ENCODE measurements at places on chromosomes 6 and 20.

GRCh38 chr6:133637874-133638273 is 251.0 kb upstream of the TCF21 start:
- no peak for DNase-seq

DNA sequence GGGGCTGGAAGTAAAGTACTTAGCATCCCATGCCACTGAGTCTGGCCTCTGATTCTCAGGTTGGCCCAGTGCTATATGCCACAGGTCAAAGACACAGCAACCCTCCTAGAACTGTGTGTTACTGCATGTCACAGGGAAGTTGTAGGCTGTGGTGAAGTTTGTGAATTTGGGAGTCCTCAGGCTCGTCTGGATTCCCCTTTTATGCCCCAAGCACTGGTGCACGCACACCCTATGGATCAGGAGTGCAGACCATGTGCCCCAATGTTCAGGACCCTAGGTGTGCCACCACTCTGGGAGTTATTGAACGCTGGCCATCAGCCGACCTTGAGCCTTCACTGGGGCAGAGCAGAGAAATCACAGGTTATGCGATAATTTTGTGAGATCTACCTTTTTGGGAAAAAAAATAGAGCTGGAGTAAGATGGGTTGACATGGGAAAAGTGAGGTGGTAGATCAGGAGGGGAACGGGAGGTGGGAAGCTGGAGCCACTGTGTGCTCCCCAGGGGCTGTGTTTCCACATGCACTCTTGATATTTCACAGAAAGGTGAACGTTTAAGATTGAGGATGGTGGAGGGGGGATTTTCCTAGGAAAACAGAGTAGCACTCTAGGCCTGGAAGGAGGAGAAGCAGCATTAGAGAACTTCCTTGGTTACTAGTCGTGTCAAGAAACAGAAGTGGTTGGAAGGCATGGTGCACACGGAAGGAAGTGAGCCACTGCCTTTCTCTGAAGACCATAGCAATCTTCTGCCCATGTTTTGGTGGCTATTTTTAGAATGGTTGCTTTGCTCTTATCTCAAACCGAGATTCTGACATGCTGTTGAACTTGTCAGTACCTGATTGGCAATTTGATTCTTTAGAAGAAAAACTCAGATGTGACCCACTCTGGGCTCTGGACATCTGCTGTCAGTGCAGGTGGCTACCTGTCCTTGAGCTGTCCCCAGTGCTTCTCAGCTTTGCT is 44.1 kb downstream of the DUSP22 start:
- no peak for DNase-seq

DNA sequence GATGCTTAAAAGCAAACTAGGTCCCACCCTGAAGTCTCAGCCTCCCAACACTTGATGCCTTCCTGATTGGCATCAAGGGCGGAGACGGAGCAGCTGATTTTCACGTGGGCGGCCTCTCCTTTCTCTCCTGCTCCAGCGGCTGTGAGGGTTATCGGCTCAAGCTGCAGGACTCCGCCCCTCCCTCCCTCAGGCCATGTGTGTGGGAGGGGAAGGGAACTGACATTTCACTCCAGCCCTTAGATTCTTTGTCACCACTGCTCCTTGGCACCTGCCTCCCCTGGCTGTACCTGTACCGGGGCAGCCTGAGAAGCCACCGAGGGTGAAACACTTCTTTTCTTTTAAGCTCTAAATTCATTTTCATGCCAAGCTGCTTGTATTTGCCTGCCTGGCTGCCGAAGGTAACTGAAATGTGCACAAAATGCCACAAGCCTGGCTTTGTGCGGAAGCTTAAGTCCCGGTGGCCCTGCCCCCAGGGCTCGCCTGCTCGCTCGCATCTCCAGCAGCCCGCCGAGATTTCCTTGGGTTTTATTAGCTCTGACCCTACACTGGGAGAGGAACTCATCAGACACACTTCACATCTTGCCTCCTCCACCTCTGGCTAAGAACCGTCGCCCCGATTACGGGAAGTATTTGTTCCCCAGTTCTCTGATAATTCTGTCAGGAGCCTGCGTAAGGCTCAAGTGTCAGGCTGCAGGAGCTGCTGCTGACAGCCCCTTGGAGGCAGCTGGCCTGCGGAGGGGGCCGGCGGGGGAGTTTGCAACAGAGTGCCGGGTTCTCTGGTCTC is 9.6 kb upstream of the CPNE5 start:
- DNase-seq: no peak

DNA sequence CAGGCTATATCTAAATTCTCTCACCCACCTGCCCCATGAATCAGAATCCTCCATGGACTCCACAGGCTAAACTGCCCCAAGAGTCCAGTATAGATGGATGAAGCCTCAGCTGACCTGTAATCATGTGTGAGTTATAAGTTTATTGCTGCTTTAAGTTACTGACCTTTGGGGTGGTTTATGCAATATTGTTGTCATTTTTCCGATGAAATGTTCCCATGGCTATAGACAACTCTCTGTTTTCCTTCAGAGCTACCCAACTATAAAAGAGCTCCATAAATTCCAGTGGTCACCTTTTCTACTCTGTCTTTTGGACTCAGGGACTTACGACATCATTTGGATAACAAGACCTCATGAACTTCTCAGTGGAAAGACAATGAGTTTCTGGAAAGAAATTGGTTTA is 212.1 kb downstream of the BMP2 start:
- DNase-seq: no peak

GRCh38 chr6:5300206-5300764 is 39.0 kb downstream of the FARS2 start:
- DNase-seq: no peak

DNA sequence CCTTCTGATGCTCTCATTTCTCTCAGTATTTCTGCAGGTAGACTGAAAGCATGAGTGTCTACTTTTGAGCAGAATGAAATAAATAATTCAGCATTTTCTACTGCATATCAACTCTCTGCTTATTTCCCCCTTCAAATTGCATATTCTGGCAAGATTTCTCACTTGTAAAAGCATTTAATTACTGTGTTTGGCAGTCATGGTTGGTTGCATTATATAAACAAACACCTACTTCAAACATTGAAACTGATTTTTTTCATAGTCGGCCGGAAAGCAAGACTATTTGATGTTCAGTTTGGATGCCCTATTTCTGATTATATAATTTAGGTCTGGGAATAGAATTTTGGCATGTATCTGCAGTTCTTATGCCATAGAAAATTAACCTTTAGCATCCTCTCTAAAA is 73.1 kb downstream of the PLEKHG1 start:
- DNase-seq: no peak

DNA sequence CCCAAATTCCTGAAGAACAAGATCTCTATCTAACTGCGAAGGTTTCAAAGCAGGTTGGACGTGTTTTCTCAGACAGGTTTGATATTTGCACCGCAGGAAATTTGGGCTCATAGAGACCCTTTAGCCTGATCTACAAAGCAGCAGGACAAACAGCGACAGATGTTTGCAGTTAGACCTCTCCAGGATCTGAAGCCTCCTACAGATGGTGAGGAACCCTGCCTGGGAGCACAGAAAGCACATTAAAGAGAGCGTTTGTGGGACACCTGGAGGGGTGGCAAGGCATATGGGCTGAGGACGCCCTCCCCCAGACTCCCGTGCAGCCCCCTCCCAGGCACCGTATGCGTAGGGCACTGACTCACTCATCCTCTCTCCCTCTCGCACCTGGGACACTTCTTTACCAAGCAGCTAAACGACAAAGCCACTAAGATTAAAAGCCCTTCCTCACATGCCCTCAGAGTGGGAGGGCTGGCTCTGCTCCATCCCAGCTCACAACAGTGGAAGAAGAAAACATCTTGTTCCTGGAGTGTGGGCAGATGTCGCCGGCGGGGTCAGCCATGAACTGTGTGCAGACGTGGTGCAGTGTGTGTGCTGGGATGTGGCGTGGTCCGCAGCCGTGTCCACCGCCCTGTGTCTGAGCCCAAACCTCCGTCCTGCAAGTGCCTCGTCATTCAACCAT is 249.7 kb upstream of the AFDN start:
- DNase-seq: no peak

DNA sequence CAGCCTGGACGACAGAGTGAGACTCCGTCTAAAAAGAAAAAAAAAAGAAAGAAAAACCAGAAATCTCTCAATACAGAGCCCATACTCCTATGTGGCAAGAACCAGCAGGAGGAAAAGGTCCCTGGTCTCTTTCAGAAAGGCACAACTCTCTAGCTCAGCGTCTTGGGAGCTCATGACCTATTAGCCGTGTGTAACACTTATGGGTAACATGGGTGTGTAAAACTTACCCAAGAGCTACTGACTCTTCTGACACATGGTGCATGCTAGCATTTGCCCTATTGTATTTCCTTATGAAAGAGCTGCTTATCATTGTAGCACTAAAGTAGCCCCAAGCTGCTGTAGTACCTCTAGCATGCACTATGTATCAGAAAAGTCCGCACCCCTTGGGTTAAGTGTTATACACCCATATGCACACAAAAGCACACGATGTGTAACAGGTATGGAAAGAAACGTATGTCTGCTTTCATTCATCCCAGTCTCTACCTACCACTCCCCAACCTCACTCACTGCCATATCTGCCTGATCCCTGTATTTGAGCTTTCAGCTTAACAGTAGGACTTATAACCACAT is 85.4 kb downstream of the ZMYND8 start:
- DNase-seq: no peak

DNA sequence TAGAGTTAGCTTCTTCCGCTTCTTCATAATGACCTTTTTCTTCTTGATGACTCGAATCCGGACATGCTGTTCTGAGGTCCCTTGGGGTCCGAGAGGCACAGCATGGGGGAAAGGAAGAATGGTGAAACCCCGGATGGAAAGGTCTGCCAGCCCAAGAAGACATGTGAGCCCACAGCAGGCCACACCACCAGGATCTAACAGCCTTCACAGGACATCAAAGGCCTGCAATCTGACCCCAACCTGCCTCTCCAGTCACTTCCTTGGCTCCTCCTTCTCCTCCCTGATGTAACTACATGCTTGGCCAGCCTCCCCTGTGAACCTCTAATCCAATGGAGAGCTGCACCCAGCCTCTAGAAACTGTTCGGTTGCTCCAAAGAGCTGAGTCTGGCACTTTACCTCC is 1.6 kb downstream of the CPXM1 start:
- peak; percentile 14 for DNase-seq

DNA sequence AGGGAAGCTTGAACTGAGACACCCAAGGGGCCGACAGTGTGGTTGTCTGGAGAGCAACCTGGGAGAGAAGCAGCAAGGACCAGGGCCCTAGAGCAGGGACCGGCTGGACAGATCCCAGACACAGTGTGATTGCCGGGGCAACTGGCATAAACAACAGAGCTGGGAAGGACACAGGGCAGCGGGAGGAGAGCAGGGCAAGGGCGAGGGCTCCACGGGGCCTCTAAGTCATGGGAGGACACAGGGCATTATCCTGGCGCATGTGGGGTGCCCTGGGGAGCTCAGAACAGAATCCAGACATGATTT is 31.1 kb upstream of the CCR6 start:
- DNase-seq: no peak

- no peak for DNase-seq
Measured at GRCh38 chr6:5840734-5841390, 165.9 kb downstream of the NRN1 start.

DNA sequence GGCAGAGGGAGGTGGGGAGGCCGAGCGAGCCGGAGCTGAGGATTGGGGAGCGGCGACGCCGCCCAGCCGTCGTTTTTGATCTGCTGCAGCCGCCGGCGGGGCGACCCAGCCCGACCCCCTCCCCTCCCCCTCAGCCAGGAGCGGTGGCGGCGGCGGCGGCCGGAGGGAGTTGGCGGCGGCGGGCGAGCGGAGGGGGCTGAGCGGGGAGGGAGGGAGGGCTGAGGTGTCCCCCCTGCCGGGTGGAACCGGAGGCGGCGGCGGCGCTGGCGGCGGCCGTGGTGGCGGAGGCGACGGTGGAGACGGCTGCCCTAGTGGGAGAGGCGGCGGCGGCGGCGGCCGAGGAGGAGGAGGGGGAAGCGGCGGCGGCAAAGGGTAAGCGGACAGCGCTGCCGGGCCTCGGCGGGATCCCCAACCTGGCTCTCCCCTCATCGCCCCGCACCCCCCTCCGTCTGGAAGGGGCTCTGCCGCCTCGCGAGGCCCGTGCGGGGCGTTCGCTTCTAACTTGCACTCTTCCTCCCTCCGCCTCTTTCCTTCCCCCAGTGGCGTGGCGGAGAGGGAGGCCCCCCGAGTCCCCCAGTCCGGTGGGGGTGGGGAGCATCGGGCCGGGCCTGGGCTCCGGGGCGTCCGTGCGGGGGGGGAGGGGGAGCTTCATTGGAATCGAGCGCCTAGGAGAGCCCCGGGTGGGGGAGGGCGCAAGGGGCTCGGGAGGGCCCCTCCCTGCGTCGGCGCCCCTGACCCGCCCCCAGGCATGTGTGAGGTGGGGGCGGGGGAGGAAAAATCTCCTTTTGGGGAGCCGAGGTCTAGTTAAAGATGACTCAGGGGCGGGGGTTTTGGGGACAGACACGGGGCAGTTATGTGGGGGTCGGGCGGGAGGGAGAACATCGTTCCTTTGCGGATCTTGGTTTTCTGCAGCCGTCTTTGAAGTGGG is at the start of gene TAB2:
Gene TAB2, plus strand, starts transcription at position 69 of the 928 bp plus-strand sequence. CDS start 52,286 bp downstream, outside the sequence.
- peak; percentile 18 for DNase-seq

GRCh38 chr20:37706298-37706697 is 12.5 kb downstream of the CTNNBL1 start:
- no peak for DNase-seq

GRCh38 chr6:43896329-43897255 is 126.6 kb downstream of the VEGFA start:
- no peak for DNase-seq

- DNase-seq: no peak
Measured at GRCh38 chr6:41693281-41694240, 41.8 kb downstream of the TFEB start.

DNA sequence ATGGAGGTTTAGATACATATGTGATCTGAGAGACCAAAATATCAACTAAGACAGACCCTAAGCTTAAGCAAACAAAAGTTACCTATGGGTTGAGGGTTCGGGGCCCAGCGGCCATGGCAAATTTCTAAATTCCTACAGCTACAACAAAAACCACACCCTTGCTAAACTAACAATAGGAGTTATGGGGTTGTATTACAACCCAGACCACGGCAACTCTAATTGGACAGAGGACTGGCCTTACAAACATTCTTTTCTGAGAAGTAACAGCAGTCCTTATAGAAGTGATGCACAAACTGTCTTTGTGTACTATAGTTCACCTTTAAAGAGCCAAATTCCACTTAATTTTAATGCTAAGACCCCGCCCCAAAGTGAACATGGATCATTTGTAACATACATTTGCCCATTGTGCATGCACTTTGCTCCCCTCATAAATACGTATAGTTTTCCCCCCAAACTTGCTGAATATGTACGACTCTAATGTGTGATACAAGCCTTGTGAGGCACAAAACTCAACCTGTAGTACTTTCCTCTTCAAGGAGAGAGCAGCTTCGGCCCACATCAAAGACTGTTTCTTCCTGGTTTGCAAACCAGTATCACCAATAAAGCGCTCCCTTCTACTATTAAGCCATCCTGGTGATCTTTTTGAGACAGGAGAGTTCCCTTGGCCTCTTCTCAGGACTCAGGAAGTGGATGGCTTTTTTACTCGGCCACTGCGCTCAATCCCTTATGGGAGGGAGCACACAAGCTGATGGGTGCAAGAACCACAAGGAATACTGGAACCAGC is 25.6 kb upstream of the MBOAT1 start:
- no peak for DNase-seq

- no peak for DNase-seq
Measured at GRCh38 chr6:157806131-157806855, 16.8 kb upstream of the SNX9 start.

GRCh38 chr6:119162134-119162775 is 83.8 kb upstream of the FAM184A start:
- DNase-seq: no peak

Data from HT1080 (cell line).